ENCODE measurements at places on chromosomes 6 and 20.

- DNase-seq, result no peak
Observed at GRCh38 chr6:113354204-113354895, 502.8 kb upstream of the MARCKS start.

GRCh38 chr6:104784884-104785283 lies 74.8 kb downstream of the HACE1 start:
- DNase-seq, result no peak

- no peak for DNase-seq
Observed at GRCh38 chr20:6802227-6802626, 34.7 kb downstream of the BMP2 start.

GRCh38 chr20:23926526-23926880 lies 47.0 kb upstream of the CST5 start:
- no peak for DNase-seq

DNA sequence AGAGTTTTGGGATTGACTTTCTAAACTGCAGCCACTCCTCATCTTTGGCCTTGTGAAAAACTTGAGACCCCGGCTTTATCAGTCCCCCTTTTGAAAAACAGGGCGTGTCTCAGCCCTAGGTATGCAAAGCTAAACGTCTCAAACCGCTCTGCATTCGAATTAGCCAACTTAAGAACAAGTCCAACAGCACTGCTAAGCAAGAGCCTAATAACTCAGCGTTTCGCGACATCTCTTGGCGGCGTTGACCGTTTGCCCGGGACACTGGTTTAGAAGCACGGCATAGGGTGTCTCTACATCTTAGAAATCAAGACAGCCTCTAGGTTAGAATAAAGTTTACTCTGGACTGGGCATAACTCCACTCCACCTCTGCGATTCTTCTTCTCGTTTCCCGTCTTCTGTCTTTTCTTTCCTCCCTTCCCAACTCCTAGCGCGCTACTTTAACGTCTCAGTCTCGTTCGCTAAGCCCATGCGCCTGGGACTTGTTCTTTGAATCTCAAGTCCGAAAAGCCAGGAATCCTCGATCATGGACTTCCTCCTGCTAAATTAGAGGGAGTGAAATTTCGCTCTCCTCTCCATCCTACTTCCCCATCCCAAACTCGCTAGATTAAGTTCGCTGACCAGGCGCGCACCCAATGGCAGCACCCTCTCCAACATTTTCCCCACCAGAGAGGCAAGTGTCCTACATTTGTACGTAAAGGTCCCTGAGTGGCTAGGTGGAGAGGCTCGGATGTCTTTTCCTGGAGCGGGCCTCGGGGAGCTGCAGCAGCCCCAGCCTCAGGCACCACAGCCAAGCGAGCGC lies 10.5 kb upstream of the TFAP2A start:
- DNase-seq, result no peak

- no peak for DNase-seq
Observed at GRCh38 chr20:37992802-37993409, 40.4 kb downstream of the TTI1 start.

GRCh38 chr20:60057866-60058807 lies 99.9 kb downstream of the CDH26 start:
- DNase-seq, result peak; percentile 20

GRCh38 chr6:89047473-89047872 lies 33.1 kb upstream of the PNRC1 start:
- no peak for DNase-seq

GRCh38 chr20:3483309-3483708 lies 12.5 kb downstream of the ATRN start:
- no peak for DNase-seq

DNA sequence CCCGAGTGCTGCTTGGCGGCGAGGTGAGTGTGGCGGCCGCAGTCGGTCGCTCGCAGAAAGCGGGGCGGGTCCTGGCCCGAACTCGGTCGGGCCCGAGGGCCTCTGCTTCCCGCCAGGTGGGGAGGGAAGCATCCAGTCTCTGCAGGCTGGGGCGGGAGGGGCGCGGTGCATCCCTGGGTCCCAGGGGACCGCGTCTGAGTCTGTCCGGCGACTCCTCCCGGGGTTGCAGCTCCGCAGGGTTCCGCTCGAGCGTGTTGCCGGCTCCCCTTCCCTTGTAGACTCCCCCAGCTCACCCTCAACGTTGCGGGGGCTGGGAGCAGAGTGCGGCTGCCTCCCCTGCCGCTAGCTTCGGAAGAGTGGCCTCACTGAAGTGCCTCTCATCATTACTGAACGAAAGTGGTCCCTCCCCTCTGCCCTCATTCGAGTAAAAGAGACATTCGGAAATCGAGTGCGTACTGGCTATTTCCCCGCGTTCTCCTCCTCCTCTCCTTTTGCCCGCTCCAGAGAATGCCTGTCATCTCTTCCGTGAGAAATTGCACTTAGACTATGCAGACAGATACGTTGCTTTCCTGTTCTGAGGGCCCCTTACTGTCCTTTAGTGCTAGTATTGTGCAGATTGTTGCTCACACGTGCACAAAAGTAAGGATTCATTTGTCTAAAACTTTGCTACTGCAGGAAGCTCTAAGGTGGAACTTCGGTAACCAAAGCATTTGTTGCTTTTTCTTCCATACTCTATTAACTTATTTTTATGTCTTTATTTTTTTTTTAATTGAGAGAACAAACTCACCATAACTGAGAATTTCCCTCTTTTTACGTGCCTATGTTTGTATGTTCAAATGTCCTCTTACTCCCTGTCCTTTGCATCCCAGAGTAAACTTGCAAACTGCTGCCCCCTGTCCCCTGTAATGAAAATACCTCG lies 751 bp downstream of the MAP3K4 start:
- DNase-seq, result peak; percentile 57

- peak; percentile 14 for DNase-seq
Observed at GRCh38 chr6:96499781-96500180, 21.8 kb upstream of the UFL1 start.

GRCh38 chr6:167817729-167818128 lies 9.0 kb upstream of the AFDN start:
- DNase-seq, result no peak

GRCh38 chr6:157483770-157484169 lies 102.8 kb downstream of the ZDHHC14 start:
- DNase-seq, result no peak

GRCh38 chr6:38404900-38405556 lies 234.7 kb downstream of the BTBD9 start:
- no peak for DNase-seq

GRCh38 chr20:4569092-4569491 lies 152.6 kb upstream of the PRND start:
- DNase-seq, result no peak

DNA sequence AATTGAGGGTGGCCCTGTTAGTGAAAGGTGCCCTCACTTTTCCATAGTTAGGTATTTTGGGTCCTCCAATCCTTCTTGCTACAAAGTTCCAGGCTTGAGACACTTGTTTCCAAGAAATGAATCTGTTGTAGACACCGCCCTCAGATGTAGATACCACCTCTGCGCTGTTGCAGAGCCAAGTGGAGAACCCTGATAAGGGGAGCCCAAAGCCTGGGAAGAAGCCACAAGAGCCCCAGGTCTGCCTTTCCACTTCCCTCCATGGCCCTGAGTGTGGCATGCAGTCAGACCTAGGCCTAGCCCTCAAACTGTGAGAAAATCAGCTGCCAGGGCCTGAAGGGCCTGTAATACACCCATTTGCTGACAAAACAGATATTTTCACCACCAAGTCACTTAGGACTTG lies 37.1 kb downstream of the DTD1 start:
- no peak for DNase-seq

DNA sequence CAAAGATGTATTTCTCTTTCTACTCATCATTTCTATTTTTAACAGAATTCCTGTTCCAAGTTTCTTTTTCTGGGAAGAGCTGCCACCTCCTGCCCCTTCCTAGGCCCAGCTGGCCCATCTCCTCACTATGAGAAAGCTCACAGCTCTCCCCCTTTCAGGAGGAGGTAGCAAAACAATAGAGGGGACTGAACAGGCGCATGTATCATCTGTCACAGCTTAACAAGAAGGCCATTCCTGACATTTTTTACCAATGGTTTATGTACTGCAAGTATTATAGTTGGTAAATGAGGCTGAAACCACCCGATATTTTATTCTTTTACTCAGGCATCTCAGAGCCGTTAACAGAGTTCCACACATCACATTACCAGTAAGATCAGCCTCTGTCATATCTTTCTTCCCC lies 103.7 kb upstream of the MTHFD1L start:
- no peak for DNase-seq

DNA sequence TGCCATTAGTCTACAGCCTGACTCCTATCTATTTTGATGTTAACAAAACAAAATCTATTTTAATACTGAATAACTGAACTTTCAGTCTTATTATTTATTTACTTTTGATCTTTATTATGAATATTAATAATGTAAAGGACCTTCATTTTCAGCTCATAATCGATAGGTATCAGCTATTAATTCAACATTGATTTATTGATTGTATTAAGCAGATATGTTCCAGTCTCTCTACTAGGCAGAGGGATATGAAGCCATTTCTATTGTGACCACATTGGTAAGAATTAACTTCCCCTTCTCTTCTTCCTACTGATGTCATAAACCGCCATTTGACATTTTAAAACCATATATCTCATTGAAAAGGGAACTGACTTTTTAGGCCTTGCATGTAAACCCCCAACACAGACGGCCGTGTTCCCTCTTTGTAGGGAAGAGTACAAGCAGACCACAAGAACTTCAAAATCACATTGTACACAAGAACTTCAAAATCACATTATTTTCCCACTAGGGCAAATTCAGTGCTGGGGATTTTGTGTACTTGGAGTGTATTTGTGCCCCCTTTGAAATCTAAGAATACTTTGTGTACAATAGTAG lies 69.5 kb upstream of the FABP7 start:
- DNase-seq, result no peak

DNA sequence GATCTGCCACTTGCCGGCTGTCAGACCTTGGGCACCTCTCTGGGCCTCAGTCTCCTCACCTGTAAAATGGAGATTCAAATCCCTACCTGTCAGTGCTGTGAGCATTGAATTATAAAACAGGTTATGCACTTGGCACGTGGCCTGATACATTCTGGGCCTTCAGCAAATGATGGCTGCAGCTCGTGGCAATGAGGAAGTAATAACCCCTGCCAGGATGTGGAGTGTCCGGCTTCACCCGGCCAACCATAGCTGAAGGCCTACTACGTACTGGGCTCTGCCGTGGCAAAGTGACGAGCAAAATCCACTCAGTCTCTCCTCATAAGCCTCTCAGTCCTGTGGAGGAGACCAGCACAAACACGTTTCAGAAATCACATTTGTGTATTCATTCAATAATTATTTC lies 10.9 kb upstream of the VSTM2L start:
- DNase-seq, result no peak

DNA sequence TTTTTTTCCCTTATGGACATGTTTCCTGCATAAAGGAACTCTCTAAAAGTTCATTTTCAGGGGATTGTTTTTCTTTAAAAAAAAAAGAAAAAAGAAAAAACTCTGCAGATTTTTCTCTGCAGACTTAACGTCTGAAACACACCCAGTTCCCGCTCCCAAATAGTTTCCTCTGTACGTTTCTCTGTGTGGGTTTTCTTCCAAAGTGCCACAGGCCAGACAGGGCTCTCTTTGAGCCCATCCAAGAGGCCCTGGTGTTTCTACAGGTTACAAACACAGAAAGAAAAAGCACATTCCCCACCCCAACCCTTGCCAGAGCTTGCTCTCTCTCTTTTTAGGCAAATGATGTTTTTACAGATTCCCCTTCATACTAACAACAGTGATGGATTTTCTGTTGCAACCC lies 258.6 kb downstream of the FNDC1 start:
- DNase-seq, result no peak

- DNase-seq, result peak; percentile 68
Observed at GRCh38 chr20:54199721-54200176, 8.1 kb upstream of the PFDN4 start.

GRCh38 chr6:29510202-29510601 lies 22.4 kb upstream of the MAS1L start:
- no peak for DNase-seq

DNA sequence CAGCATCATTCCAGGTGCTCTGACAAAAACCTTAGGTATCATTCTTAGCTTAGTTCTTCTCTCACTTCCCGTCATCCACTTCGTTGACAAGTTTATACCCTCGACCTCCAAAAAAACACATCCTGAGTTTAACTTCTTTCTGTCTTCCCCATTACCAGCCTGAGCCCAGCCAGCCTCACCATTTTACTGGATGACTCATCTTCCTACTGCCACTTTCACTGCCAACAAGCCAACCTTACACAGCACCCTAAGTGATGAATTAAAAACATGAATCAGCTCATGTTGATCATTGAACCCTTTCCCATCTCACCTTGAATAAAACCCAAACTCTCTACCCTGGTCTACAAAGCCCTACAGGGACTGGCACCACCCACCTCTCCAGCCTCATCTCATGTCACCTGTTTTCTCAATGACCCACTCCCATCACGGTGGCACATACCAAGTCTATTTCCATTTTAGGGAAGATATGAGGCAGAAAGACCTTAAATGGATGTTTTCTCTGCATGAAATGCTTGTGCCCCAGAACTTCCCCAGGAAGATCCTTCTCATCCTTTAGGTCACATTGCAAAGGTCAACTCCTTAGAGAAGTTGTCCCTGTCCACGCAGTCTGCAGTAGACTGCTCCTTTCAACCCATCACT lies 9.9 kb upstream of the UST start:
- no peak for DNase-seq

GRCh38 chr20:19958219-19958618 lies 58.9 kb upstream of the NAA20 start:
- no peak for DNase-seq
